ENCODE measurements at places on chromosomes 12 and 14.

DNA sequence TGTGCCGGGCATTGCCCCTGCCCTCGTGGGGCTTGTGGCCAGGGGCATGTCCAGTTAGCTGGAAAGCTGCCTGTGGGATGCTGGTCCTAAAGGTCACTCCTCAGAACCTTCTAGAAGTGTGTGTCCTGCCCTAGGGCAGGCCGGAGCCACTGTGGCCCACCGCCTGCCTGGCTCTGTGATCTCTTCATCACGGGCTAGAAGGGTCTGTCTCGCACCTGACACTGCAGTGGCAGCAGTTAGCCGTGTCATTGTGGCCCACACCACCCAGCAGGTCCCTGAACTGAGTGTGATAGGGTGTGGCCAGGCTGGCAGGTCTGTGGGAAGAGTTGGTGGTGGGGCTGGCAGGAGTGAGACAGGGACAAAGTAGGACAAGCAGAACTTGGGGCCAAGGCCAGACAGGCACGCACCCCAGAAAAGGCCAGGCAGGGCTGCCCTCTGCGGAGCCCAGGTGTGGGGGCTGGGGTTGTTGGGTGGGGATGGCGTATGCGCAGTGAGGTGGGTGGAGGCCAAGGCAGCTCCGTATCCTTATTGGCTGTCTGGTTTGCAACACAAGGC, 41.2 kb downstream of the ADGRD1 start:
- no peak for DNase-seq

- DNase-seq: peak; percentile 0
Measured at GRCh38 chr12:46292754-46293402, 24.0 kb upstream of the SLC38A1 start.

- DNase-seq: no peak
Measured at GRCh38 chr14:44369401-44370123, 137.5 kb downstream of the FSCB start.

- DNase-seq: no peak
Measured at GRCh38 chr12:1325666-1326065, 268.7 kb downstream of the FBXL14 start.

DNA sequence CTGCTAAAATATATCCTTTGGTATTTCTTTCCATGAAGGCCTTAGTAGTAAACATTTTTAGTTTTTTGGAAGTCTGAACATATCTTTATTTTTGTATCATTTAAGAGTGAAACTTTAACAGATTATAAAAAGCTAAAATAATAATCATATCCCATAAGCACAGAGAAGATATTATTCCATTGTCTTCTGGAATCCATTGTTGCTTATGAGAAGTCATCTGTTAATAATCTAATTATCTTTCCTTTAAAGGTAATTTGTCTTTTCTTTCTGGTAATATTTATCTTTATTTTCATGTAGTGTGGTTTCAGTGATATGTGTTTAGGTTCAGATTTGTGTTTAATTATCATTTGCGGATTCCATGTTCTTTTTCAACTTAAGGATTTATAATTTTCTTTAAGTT, 261.7 kb downstream of the MSRB3 start:
- DNase-seq: no peak

DNA sequence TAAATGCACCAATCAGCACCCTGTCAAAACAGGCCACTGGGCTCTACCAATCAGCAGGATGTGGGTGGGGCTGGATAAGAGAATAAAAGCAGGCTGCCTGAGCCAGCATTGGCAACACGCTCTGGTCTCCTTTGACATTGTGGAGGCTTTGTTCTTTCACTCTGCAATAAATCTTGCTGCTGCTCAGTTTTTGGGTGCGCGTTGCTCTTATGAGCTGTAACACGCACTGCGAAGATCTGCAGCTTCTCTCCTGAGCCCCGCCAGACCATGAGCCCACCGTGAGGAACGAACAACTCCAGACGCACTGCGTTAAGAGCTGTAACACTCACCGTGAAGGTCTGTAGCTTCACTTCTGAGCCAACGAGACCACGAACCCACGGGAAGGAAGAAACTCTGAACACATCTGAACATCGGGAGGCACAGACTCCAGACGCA, 8.4 kb upstream of the PIANP start:
- no peak for DNase-seq

DNA sequence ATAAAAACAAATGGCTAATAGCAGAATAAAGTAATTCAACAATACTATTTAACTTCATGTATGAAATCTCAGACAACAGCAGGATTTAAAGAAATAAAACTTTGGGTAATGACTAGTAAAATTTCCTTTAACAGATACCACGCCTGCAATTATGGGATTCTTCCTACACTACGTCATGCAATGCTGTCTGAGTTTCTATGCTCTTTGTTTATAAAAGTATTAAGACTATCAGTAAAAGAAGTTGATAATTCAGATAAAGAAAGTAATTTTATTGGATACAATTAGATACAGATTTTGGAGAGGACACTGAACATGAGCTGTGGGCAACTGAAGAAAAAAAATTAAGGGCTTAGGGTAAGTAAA, 308.4 kb upstream of the LRFN5 start:
- no peak for DNase-seq

DNA sequence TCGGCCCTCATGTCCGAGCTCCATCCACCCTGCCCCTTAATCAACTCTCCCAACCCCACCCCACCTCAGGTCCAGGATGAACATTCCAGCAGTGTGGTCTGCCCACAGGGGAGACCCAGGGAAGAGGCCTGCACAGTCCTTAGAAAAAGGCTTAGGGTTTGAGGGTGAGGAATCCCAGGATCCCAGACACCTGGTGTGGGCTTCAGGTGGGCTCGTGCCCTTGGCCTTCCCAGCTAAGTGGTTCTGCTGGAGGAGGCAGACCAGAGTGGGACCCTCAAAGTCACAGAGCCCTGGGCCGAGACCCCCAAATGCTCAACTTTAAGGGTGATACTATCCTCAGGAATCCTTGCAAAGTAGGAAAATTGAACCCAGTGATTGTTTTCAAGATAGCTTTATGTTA, 25.4 kb upstream of the PPP2R5C start:
- DNase-seq: no peak

DNA sequence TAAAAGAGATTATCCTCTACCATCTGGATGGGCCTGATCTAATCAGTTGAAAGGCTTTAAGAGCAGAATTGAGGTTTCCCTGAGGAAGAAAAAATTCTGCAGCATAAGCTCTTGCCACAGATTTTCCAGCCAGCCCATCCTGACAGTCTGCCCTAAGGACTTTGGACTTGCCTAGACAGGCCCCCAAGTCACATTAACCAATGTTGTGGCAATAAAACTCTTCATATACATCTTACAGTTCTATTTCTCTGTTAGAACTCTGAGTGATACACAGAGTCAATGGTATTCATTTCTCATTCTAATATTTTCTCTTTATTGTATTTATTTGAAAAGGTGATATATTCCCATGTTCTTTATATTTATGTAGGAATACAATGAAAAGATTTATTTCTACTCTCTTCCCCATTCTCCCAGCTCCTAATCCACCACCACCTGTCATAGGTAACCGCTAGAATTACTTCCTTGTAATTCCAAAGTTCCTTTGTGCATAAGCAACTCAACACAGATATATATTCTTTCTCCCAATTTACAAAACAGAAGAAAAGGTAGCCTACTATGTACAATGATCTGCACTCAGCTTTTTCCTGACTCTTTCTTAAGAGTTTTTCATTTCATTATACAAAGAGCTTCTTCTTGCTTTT, 182.1 kb downstream of the CAPZA3 start:
- no peak for DNase-seq

- no peak for DNase-seq
Measured at GRCh38 chr14:44895716-44896115, 66.0 kb downstream of the KLHL28 start.

- no peak for DNase-seq
Measured at GRCh38 chr12:46149079-46149464, 119.8 kb downstream of the SLC38A1 start.

GRCh38 chr12:132384916-132385774, 55.8 kb upstream of the GALNT9 start:
- no peak for DNase-seq

GRCh38 chr14:22896760-22897159, 13.7 kb downstream of the REM2 start:
- DNase-seq: no peak

- no peak for DNase-seq
Measured at GRCh38 chr12:101018540-101018939, 191.5 kb downstream of the SLC5A8 start.

DNA sequence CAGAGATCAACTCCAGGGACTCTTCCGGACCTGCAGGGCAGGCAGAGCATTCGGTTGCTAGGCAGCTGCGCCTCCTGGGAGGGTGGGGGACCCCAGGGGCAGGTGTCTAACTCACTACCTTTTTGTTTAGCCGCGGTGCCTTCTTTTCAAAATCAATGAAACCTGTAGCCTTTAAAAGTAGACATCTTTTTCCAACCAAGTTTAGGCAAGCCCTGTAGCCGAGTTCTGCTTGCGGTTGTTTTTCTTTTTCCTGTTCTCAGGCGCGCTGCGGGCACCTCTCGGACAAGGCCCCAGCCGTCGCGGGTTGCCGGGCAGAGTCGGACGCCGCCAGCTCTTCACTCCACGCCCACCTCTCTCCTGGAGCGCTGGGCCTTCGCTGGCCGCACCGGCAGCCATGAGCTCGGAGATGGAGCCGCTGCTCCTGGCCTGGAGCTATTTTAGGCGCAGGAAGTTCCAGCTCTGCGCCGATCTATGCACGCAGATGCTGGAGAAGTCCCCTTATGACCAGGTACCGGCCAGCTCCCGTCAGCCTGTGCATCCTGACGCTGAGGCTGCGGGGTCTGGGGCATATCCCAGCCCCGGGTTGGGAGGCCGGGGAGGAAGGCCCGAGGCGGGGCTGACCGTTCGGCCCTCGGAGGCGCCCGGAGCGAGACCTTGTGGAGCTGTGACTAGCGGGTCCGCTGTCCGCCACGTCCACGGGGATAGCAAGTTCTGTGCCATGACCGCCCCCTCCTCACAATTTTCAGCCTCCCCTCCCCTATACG, at the start of gene TTC8:
Gene TTC8 (plus strand): TSS at position 338 of the 764 bp plus-strand sequence. CDS start 57 bp downstream, at position 395.
- peak; percentile 90 for DNase-seq

GRCh38 chr12:34363050-34363673, 340.9 kb downstream of the ALG10 start:
- DNase-seq: no peak

DNA sequence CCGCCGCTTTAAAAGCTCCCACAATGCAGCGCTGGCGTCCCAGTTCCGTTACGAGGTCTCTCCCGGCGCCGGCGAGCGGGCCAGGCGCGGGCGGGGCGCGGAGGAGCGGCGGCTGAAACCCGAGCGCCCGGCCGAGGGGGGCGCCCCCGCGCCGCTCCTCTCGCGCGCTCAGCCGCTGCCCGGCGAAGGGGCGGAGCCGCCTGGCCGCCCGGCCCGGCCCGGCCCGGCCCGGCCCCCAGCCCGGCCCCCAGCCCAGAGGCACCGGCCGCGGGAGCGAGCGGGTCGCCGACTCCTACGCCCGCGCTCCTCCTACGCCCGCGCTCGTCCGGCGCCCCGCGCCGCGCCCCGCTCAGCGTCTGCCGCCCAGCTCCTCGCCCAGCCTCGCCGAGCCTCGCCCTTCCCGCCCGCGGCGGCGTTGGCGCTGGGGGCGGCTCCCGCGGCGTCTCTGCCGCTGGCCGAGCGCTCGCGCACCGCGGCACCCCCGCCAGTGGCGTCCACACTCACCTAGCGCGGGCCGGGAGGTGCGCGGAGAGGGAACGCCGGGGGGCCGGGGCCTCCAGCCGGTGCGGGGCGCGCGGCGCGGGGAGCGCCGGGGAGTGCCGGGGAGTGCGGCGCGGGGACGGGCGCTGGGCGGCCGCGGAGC, at the start of gene RASSF8:
Gene RASSF8 (plus strand): TSS at position 255 of the 643 bp plus-strand sequence. CDS start 96,662 bp downstream, outside the sequence.
- DNase-seq: peak; percentile 23

GRCh38 chr12:106243620-106244019, 4.2 kb downstream of the CKAP4 start:
- no peak for DNase-seq

DNA sequence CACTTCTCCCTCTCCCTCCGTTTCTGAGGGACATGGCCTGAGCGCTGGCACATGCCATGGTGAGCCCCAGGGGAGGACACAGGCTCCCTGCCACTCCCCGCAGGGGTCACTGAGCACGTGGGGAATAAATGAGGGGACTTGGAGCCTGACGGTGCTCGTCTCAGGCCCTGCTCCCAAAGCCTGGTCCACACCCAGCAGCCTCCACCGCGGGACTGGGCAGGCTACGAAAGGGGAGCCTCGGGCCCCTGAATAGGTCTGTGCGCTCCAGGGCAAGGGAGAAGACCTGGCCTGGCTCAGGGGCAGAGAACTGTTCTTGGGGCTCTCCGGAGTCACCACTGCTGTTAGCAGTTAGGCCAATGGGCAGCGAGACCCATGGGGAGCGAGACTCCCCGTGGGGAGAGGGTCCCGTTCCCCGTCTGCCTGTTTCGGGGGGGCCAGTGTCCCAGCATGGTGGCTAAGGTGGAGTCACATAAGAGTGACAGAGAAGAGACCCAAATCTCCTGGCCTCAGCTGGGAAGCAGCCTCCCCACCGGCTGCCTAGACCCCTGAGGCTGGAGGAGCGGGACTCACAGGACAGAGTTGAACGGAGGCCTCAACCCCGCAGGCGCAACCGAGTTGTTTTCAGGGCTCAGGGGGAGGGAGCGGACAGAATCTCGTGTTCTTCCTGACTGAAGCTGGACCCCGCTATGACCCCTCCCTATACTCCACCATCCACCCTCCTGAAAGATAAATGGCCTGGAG, 329.8 kb upstream of the SFSWAP start:
- DNase-seq: no peak

DNA sequence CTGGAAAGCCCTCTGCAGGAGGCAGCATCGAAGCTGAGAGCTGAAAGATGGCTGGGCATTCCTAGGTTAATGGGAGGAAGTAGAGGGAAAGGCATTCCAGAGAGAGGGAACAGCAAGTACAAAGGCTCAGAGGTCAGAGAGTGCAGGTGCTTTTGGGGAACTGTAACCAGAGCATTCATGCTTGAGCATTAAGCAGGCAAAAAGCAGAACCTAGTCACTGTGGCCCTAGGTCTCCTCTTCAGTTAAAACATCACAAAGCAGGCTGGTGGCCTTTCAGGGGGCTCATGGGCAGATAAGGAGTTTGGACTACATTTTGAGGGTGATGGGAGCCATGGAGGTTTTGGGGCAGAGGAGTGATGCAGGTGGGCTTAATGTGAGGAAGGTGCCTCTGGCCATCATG, 169.2 kb upstream of the MYL2 start:
- DNase-seq: no peak

GRCh38 chr14:45877981-45878380, 625.0 kb upstream of the MIS18BP1 start:
- no peak for DNase-seq

DNA sequence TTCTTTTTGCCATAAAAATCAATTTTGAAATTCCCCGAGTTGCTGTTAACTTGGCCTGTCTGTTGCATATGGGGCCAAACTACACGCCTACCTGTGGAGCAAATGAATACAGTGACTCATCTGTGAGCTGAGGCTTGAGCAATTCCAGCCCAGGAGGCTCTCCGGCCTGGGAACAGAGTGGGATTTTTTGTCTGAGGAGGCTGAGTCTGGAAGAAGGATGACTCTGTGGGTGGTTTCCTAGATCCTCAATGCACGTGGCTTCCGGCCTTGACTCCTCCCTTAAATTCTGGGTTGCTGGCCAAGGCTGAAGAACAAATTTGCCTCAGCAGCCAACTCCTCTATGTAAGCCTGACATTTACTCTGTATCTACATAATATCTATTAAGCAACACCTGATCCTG, 124.1 kb downstream of the SSPN start:
- DNase-seq: no peak

- DNase-seq: no peak
Measured at GRCh38 chr12:24011927-24012507, 62.5 kb upstream of the SOX5 start.

Measured in hematopoietic multipotent progenitor cell treated with erythropoietin and hydrocortisone succinate and interleukin-3 and kit ligand, for 8 days (in vitro differentiated cells).